ENCODE measurements at places on chromosomes 12 and 14.
A peak's percentile ranks its signal among the peaks of the same experiment; 100 is the strongest.

DNA sequence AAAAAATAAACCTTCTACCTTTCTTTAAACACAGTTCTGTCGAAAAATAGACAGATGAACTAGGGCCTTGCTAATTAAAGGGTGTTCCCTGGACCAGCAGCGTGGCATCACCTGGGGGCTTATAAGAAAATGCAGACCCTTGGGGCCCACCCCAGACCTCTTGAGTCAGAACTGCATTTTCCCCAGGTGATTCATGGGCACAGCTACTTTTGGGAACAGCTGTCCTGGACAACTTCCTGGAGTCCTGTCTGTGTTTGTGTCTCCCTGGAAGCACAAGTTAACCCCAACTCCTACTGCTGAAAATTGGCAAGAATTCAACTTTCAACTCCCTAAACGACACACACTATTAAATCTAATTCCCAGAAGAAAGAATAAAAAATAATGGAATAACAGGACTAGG lies 17.8 kb downstream of the FBLN5 start:
- H3K36me3 ChIP-seq = no peaks in the 10 kb centered on the region
- H3K27me3 ChIP-seq = no peaks in the 10 kb centered on the region
- no peak overlapping the region for H3K27ac ChIP-seq
- no peak overlapping the region for H3K4me3 ChIP-seq

- peak overlapping the region; percentile 20 for H3K27ac ChIP-seq
- no peaks in the 10 kb centered on the region for H3K36me3 ChIP-seq
- H3K4me3 ChIP-seq = no peak overlapping the region
- no peaks in the 10 kb centered on the region for H3K27me3 ChIP-seq
- H3K4me1 ChIP-seq = peaks cover 18% of the 10 kb centered on the region
Measured at GRCh38 chr14:98368916-98369315, 903.1 kb downstream of the BCL11B start.

DNA sequence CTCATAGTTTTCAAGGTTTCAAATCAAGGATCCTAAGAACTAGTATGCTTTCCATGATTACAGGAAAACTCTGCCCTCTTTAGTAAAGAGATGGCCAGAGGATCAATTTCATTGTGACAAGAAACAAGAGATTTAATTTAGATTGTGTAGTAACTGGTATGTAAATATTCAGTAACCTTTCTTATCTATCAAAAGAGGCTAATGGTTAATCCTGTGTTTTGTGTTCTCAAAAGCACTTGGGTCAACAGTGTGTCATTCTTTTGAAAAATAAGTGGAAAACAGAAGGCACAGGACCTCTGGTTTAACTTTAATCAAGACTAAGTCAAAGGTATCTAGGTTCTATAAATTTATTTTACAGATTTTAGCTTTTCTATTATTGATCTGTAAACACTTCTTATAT lies 56.6 kb upstream of the ERGIC2 start:
- H3K4me3 ChIP-seq = no peak overlapping the region
- H3K27ac ChIP-seq = no peak overlapping the region
- peaks cover 24% of the 10 kb centered on the region for H3K27me3 ChIP-seq
- DNase-seq = no peak
- no peaks in the 10 kb centered on the region for H3K36me3 ChIP-seq

GRCh38 chr12:101696251-101697196 lies 916 bp upstream of the CHPT1 start:
- peak; percentile 41 for DNase-seq
- peaks cover 9% of the 10 kb centered on the region for H3K36me3 ChIP-seq
- peaks cover 3% of the 10 kb centered on the region for H3K27me3 ChIP-seq
- H3K27ac ChIP-seq = peak overlapping the region; percentile 87
- H3K4me1 ChIP-seq = peaks cover 45% of the 10 kb centered on the region
- peak overlapping the region; percentile 86 for H3K4me3 ChIP-seq

DNA sequence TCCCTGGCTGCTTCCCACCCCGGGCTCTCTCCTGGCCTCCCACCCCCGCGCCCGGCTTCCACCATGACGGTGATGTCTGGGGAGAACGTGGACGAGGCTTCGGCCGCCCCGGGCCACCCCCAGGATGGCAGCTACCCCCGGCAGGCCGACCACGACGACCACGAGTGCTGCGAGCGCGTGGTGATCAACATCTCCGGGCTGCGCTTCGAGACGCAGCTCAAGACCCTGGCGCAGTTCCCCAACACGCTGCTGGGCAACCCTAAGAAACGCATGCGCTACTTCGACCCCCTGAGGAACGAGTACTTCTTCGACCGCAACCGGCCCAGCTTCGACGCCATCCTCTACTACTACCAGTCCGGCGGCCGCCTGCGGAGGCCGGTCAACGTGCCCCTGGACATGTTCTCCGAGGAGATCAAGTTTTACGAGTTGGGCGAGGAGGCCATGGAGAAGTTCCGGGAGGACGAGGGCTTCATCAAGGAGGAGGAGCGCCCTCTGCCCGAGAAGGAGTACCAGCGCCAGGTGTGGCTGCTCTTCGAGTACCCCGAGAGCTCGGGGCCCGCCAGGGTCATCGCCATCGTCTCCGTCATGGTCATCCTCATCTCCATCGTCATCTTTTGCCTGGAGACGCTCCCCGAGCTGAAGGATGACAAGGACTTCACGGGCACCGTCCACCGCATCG lies 1.8 kb downstream of the KCNA1 start:
- peaks cover 55% of the 10 kb centered on the region for H3K27me3 ChIP-seq
- peaks cover 19% of the 10 kb centered on the region for H3K4me1 ChIP-seq
- no peak overlapping the region for H3K27ac ChIP-seq
- no peak for DNase-seq

DNA sequence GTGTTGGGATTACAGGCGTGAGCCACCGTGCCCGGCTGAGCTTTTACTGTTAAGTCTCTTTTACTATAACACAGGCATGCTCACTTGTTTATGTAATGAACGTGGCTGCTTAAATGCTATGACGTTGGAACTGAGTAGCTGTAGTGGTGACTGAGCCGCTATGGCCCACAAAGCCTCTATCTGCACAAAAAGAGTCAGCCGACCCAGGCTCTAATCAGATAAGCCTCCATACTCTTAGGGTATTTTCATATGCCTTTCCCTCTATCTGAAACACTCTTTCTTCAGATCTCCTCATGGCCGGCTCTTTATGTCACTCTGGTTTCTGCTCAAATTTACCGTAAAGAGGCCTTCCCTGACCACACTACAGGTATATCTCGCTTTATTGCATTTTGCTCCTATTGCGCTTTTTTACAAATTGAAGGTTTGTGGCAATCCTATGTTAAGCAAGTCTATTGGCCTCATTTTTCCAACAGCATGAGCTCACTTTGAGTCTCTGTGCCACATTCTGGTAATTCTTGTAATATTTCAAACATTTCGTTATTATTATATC lies 8.0 kb downstream of the SLC2A14 start:
- H3K27me3 ChIP-seq = no peaks in the 10 kb centered on the region
- no peak overlapping the region for H3K4me3 ChIP-seq
- peaks cover 12% of the 10 kb centered on the region for H3K4me1 ChIP-seq

DNA sequence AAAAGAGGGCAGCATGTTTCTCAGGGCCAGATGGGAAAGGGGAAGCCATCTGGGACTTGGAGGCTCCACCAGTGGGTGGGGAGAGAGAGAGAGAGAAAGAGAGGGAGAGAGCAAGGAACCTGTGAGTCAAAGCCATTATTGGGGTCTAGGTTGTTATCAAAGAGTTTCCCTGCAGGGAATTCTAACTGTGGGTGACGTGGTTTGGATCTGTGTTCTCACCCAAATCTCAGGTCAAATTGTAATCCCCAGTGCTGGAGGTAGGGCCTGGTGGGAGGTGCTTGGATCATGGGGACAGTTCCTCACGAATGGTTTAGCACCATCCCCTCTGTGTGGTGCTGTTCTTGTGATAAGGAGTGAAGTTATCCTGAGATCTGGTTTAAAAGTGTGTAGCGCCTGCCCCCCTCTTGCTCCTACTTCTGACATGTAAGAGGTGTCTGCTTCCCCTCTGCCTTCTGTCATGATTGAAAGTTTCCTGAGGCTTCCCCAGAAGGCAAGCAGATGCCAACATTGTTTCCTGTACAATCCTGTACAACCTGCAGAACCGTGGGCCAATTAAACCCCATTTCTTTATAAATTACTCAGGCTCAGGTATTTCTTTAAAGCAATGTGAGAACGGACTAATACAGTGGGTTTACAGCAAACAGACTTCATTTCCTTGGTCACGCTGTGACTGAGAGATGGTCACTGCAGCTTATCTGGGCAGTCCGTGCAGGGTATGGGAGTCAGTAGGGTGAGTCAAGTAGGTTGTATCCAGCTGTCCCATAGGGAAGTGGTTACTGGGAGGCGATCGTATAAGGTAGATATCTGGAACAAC lies 52.4 kb downstream of the CCDC91 start:
- H3K27me3 ChIP-seq = no peaks in the 10 kb centered on the region
- H3K4me3 ChIP-seq = no peak overlapping the region
- H3K4me1 ChIP-seq = peaks cover 33% of the 10 kb centered on the region
- DNase-seq = no peak
- no peak overlapping the region for H3K27ac ChIP-seq
- H3K36me3 ChIP-seq = peaks cover 1% of the 10 kb centered on the region

- no peaks in the 10 kb centered on the region for H3K27me3 ChIP-seq
- DNase-seq = no peak
- H3K4me1 ChIP-seq = peaks cover 34% of the 10 kb centered on the region
- H3K27ac ChIP-seq = peak overlapping the region; percentile 99
- H3K4me3 ChIP-seq = peak overlapping the region; percentile 99
Measured at GRCh38 chr12:98594050-98594835, 757 bp downstream of the SLC25A3 start.

DNA sequence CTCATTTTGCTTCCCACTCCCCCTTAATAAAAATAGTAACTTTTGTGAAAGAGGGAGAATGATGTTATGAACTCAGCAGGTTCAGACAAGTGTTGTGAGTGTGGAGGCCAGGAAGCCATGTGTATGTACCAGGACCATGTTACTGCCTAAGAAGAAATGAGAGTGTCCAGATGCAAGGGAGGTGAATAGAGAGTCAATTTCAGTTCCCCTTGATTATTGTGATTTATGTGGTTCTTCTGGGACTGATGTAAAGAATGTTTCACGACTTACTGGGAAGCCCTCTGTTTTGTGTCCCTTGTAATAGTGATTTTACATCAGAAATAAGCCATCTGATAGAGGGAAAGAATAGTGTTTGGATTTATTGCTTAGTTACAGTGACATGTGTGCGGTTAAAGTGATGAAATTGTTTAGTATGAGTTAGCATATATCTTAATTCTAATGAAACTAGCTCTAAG lies 32.5 kb downstream of the FBXO34 start:
- peaks cover 62% of the 10 kb centered on the region for H3K4me1 ChIP-seq
- H3K4me3 ChIP-seq = no peak overlapping the region
- no peaks in the 10 kb centered on the region for H3K27me3 ChIP-seq
- H3K27ac ChIP-seq = peak overlapping the region; percentile 9

GRCh38 chr12:57983858-57984505 lies 42.6 kb downstream of the ATP23 start:
- H3K4me1 ChIP-seq = no peaks in the 10 kb centered on the region
- no peaks in the 10 kb centered on the region for H3K36me3 ChIP-seq

- DNase-seq = no peak
- H3K4me1 ChIP-seq = peaks cover 4% of the 10 kb centered on the region
- no peak overlapping the region for H3K27ac ChIP-seq
- no peaks in the 10 kb centered on the region for H3K36me3 ChIP-seq
- H3K27me3 ChIP-seq = no peaks in the 10 kb centered on the region
Measured at GRCh38 chr14:98037831-98038230, 1234.2 kb downstream of the BCL11B start.

DNA sequence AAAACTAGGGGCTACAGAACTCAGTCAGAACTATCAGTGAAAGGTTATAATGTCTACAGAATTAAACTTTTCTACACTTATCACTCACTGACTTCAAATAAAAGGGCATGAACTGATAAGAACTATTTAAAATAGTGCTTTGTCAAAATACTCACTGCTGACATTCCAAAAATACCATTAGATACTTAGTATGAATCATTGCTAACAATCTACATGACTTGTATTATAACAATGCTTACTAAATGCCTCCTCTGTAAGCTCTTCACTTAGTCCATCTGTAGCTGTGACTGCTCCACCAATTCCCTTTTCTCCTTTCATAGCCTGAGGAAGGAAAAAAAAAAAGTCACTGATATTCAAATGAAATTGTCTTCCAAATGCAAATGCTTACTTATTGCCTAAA lies 17.0 kb downstream of the NFYB start:
- H3K4me3 ChIP-seq = no peak overlapping the region
- peaks cover 80% of the 10 kb centered on the region for H3K36me3 ChIP-seq
- no peak for DNase-seq
- peaks cover 3% of the 10 kb centered on the region for H3K4me1 ChIP-seq
- H3K27ac ChIP-seq = no peak overlapping the region
- no peaks in the 10 kb centered on the region for H3K27me3 ChIP-seq

DNA sequence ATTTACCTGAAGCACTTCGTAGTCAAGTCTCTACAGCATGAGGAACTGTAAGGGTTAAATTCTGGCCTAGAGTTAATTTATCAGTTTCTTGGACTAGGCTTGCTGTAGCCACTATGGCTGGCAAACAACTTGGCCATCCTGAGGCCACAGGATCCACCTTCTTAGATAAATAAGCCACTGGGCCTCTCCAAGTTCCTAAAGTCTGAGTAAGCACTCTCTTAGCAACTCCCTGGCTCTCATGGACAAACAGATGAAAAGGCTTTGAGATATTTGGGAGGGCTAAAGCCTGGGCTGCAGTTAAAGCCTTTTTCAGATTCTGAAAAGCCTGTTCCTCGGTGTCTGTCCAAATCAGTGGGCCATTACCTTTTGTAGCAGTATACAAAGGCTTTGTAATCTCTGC lies 675.0 kb downstream of the TMEM121 start:
- H3K4me3 ChIP-seq = no peak overlapping the region
- DNase-seq = no peak
- H3K27ac ChIP-seq = no peak overlapping the region
- H3K36me3 ChIP-seq = no peaks in the 10 kb centered on the region
- H3K4me1 ChIP-seq = peaks cover 19% of the 10 kb centered on the region

DNA sequence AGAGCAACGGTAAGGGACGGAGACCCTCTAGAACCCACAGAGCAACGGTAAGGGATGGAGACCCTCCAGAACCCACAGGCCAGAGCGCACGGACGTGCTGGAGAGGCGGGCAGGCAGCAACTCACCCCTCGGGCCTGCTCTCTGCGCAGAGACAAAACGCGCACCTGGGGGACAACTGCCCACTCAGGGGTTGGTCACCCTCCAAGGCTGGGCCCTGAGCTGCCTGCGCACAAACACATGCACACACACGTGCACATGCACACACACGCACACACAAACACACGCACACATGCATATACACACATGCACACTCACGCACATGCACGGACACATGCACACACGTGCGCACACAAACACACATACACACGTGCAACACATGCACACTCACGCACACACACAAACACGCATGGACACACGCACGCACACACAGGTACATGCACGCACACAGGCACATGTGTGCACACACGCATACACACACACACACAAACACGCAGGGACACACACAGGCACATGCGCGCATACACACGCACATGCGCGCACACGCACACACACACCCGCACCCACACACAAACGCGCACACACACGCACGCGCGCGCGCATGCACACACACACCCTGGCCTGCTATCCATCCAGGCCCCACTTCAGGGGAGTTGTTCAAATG lies 88.3 kb downstream of the NCOR2 start:
- no peak overlapping the region for H3K4me3 ChIP-seq
- peaks cover 86% of the 10 kb centered on the region for H3K36me3 ChIP-seq
- H3K4me1 ChIP-seq = peaks cover 45% of the 10 kb centered on the region
- H3K27ac ChIP-seq = no peak overlapping the region
- DNase-seq = no peak
